ENCODE measurements at places on chromosomes 11 and 22. TPM values are rescaled to one million over a fixed set of nuclear protein-coding genes. Genes with fewer than 3 reads are reported as not detected.

- peak; percentile 28 for DNase-seq
- H3K27ac ChIP-seq, result no peak overlapping the region
- no peaks in the 10 kb centered on the region for H3K36me3 ChIP-seq
- H3K27me3 ChIP-seq, result peaks cover 56% of the 10 kb centered on the region
- peaks cover 59% of the 10 kb centered on the region for H3K4me1 ChIP-seq
- peak overlapping the region; percentile 57 for H3K4me3 ChIP-seq
Measured at GRCh38 chr22:26953012-26953883, 295.9 kb downstream of the MIAT start.

DNA sequence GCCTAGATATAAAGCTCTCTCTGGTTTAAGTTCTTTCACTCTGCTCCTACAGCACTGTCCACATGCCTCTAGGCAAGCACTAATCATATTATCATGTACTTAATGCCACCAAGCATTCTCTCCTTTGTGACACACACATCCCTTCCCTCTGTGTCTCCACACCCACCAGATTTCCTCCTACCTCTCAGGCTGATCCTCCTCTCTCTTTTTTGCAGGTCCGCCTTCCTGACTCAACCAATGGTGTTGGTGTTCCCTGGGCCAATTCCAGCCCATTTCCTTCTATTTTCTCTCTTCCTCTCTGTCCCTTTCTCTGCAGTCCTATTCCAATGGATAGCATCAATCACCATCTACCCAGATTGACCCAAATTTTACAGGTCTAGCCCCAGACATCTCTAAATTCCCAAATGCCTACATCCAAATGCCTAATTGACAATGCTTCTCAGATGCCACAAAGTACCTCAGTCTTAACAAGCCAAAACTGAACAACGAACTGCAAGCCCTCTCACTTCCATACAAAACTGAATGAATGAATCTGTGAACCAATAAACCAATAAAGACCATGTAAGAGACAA is 504 bp upstream of the ZNF215 start:
- no peak for DNase-seq
- H3K27ac ChIP-seq, result peak overlapping the region; percentile 95
- H3K27me3 ChIP-seq, result no peaks in the 10 kb centered on the region
- peak overlapping the region; percentile 99 for H3K4me3 ChIP-seq

DNA sequence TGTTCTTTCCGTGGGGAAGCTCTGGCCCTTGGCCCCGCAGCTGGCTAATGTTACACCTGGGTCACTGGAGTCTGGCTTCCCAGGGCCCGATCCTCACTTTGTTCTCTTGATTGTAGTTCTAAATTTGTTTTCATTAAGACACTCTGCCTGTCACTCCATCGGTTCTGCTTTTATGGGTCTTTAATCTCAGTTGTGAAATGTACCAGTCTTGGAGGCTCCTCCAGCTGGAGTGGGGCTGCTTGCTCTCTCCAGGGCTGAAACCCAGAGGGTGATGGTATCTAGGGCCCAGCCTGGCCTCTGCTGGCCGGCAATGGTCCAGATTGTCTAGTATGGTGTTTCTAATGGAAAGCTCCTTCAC is 352.9 kb downstream of the TENM4 start:
- no peaks in the 10 kb centered on the region for H3K27me3 ChIP-seq
- H3K4me1 ChIP-seq, result peaks cover 34% of the 10 kb centered on the region
- no peaks in the 10 kb centered on the region for H3K36me3 ChIP-seq
- no peak overlapping the region for H3K4me3 ChIP-seq
- no peak for DNase-seq

- H3K27ac ChIP-seq, result no peak overlapping the region
- DNase-seq, result no peak
- peaks cover 64% of the 10 kb centered on the region for H3K4me1 ChIP-seq
- no peak overlapping the region for H3K4me3 ChIP-seq
- peaks cover 77% of the 10 kb centered on the region for H3K27me3 ChIP-seq
Measured at GRCh38 chr11:119795690-119796089, 66.7 kb upstream of the NECTIN1 start.

DNA sequence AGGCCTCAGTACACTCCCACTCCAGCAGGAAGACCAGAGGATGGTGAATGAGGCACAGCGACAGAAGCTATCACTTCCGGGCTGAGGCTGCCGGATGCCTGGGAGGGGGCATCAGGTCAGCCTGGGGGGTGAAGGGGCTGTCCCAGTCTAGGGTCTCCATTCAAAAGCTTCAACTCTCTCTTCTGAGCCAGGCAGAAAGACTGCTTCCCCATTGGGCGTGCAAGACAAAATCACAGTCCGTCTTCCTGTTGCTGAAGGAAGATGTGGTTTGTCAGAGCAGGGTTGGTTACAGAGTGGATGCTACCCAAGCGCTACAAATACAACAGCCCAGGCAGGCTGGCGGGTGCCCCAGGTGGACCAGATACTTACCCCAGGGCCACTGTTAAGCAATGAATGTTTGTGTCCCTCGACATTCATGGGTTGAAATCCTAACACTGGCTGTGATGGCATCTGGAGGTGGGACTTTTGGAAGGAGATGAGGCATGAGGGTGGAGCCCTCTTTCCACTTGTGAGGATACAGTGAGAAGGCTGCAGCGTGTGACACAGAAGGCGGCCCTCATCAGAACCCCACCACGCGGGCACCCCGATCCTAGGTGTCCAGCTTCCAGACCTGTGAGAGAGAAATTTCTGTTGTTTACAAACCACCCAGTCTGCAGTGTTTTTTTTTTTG is 12.0 kb downstream of the UPK3A start:
- H3K4me3 ChIP-seq, result no peak overlapping the region
- peaks cover 15% of the 10 kb centered on the region for H3K4me1 ChIP-seq
- no peaks in the 10 kb centered on the region for H3K36me3 ChIP-seq
- no peaks in the 10 kb centered on the region for H3K27me3 ChIP-seq
- H3K27ac ChIP-seq, result no peak overlapping the region

Gene HMOX1
- 12.1 TPM for total RNA-seq

Gene ANO3
- total RNA-seq, result 0.11 TPM

Gene BEST1
- 0.17 TPM for total RNA-seq

Gene PLAAT2
- 0.25 TPM for total RNA-seq

Gene PNPLA5
- 5.9 TPM for total RNA-seq
